ENCODE measurements at places on chromosomes 12 and 14.
A peak's percentile ranks its signal among the peaks of the same experiment; 100 is the strongest.

DNA sequence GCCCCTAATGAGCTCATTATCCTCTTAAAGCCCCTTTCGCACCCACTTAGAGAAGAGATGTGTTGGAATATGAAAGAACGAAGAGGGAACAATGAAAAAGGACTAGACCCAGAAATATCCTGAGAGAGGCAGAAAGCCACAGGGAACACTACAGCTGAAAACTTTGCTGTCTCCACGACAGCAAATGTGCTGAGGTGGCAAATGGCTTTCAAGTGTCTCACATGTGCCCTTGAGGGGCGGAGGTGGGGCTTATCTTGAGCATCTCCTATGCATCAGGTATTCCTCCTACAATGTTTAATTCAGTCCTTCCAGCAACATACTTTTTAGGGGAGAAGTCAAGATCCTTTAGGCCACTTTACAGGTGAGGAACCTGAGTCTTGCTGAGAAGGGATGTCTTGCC, 62.9 kb downstream of the WSCD2 start:
- DNase-seq, result no peak

- DNase-seq, result no peak
Measured at GRCh38 chr12:80195074-80195726, 95.9 kb downstream of the OTOGL start.

DNA sequence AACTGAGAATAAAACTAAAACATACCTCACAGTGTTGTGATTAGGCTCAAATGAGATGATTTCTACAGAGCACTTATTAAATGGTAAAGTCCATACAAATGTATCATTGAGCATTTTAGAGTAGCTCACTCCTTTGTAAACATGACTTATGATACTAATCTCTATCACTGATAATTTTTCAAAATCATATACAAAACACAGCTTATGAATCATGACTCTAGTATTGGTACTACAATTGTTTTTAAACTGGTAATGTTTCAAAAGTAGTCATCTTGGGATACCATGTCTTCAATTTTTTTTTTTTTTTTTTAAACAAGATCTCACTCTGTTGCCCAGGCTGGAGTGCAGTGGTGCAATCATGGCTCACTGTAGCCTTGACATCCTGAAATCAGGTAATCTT, 40.1 kb upstream of the KRR1 start:
- DNase-seq, result no peak

DNA sequence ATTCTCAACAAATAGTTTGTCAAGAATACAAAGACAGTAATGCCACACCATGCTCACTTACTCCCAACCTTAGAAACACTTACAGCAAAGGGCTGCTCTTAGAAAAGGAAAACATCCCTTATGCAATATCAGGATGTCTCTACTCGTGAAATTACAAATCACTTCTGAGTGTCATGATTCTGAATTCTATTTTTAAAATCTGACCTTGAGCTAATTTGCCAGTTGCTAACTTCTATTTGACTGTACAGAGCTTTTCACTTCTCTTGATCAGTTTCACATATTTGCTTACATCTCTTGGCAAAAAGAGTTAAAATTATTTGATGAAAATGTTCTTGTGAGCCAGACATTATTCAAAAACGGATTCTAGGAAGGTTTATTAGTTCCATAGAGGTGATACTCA, 136.7 kb upstream of the SLC35F4 start:
- DNase-seq, result no peak

GRCh38 chr14:87874676-87875075, 118.3 kb downstream of the GALC start:
- no peak for DNase-seq

- no peak for DNase-seq
Measured at GRCh38 chr12:11922361-11922760, 148.4 kb upstream of the BCL2L14 start.

DNA sequence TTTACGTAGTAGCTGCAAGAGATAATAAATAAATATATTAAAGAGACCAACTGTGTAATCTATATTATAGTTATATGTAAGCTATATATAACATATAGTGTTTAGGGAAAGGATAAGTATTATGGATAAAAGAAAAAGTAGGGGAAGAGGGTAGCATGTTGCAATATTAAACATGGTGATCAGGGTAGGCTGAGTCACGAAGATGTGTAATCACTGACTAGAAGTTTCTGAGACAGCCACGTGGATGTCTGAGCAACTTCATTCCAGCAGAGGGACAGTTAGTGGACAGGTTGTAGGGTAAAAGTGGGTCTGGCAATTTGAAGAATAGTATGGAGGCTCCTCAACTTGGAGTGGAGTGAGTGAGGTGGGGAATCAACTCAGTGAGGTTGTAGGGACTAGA, 109.7 kb downstream of the ANO4 start:
- DNase-seq, result no peak

GRCh38 chr12:147242-147641, 66.7 kb downstream of the SLC6A12 start:
- no peak for DNase-seq

- no peak for DNase-seq
Measured at GRCh38 chr12:63915105-63915800, 70.8 kb downstream of the SRGAP1 start.

DNA sequence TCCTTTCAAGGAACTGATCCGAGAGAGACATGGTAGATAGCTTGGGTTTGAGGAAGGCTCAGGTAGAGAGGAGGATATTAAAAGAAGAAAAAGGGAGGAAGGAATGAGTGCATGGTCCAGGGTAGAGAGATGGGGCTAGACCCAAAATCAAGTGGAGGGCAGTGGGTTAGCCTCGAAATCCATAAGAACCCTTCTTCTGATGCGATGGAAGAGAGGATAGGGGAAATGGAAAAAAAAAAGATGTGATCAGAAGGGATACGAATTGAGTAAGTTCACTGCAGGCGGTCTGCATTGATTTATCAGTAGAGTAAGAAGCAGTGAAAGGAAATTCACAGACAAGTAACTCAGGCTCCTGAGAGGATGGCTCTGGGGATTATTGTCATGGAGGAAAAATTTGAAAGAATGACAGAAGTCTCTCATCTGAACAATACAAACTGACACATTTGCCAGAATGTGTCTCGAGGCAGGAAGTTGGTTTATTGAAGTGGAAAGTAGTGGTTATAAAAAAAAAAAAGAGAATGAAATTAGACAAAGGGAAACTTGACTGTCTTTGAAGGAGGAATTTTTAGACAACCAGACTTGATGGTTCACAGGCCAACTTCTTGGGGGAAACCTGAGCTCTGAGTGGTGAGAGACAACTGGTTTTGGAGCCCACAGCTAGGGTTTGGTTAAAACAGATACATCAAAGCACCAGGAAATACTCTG, 10.2 kb downstream of the PPFIBP1 start:
- no peak for DNase-seq

- DNase-seq, result peak; percentile 78
Measured at GRCh38 chr14:78448164-78449094, 278.3 kb downstream of the NRXN3 start.

DNA sequence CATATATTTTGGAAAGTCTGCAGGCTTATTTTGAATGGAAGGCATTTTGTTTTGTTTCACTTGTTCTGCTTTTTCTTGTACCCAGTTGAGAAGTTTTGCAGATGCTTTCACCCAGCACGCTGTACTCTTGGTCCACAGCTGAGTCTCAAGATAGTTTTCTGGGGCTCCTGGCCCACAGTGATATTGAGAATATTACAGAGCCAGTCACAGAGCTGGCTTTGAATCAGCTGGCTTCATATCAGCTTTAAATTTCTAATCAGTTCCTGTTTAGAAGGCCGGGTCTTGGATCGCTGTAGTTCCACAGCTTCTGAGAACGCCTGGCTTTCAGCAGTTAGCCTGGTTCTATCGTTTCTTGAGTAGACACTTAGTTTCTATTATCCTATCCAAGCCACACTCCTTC, 32.5 kb upstream of the PARP11 start:
- DNase-seq, result no peak

- no peak for DNase-seq
Measured at GRCh38 chr12:59580050-59580449, 15.8 kb upstream of the SLC16A7 start.

DNA sequence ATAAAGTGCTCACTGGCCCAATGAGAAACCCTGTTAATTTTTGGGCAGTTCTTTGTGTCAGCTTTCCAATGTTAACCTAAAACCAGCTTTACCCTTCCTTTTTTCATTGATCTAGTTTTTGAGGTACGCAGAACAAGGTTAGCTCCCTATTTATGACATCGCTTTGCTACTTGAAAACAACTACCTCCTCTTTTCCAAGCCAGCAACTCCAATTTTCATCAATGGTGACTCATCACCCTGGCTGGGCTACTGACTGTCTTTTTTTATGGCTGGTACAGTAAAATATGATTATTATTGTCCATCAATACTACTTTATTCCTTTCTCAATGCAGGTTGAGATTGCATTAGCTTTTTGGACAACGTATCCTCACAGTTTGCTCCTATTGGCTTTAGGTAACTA, 22.5 kb upstream of the AKAP6 start:
- DNase-seq, result no peak

DNA sequence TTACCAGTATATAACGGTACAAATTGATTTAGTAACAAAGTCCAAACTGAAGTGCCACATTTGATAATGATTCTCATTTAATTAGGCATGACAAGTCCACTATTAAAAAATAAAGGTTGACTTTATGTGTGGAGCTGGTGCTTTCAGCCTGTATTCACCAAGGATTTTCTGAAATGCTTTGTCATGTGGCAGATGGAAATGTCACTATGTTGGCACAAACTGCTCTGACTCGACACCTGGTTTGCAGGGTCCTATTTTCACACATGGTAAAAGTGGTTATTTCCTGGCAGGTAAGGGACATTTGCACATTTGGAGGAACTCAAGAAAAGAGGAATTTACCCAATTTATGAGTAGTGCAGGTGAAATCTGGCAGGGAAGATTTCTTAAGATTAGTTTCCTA, 572.6 kb upstream of the MDGA2 start:
- no peak for DNase-seq

GRCh38 chr12:132057691-132058090, 86.4 kb downstream of the DDX51 start:
- no peak for DNase-seq

DNA sequence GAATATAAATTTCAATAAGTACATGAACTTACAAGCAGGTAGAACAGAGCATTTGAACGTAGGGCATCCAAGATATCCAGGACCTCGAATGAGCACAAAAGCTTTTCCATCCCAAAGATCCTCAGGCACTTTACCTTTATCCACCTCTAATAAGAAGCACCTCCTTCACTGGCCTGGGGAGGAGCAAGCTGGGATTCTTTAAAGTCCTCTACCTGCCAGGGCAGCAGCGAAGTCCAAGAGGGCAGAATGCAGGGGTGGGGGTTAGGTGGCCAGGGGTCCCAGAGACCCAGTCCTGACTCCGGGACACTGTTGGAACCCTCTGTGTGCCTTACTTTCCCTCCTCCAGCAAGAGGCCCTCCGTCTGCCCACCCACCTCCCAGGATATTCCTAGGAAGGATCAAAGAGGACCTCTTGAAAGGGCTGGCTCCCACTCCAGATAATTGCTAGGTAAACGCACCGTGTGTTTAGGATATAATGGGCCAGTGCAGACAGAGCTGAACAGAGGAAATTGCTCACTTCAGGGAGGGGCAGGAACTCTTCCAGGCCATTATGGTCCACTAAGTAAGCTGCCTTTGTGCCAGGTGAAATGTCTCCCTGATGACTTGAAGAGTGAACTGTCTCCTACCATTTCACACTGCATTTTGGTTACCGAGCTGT, 68.1 kb downstream of the TTC9 start:
- no peak for DNase-seq

- no peak for DNase-seq
Measured at GRCh38 chr12:46388427-46389021, 16.0 kb upstream of the SLC38A2 start.

DNA sequence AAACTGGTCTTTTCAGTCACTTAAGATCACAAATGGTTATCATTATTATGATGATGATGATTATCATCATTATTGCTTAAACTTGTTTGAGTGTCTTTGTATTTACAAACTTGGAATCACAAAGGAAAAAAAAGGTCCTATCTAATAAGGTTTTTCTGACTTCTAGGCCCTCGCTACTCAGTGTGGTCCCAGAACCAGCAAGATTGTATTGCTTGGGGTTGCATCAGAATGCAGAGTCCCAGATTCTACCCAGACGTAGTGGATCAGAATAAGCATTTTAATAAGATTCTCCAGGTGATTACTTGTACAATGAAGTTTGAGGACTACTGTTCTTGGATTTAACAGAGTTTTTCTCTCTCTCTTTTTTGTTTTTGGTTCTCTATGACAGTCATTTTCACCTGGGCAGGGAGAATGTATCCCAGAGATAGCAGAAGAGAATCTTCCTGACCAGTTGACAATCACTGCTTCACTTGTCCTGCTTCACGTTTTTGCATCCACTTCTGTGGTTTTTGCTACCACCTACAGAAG, 29.3 kb upstream of the PPP1R12A start:
- DNase-seq, result no peak

GRCh38 chr14:75422169-75422568, 5.7 kb upstream of the JDP2 start:
- DNase-seq, result no peak

- DNase-seq, result no peak
Measured at GRCh38 chr12:48027183-48028002, 23.1 kb upstream of the COL2A1 start.

DNA sequence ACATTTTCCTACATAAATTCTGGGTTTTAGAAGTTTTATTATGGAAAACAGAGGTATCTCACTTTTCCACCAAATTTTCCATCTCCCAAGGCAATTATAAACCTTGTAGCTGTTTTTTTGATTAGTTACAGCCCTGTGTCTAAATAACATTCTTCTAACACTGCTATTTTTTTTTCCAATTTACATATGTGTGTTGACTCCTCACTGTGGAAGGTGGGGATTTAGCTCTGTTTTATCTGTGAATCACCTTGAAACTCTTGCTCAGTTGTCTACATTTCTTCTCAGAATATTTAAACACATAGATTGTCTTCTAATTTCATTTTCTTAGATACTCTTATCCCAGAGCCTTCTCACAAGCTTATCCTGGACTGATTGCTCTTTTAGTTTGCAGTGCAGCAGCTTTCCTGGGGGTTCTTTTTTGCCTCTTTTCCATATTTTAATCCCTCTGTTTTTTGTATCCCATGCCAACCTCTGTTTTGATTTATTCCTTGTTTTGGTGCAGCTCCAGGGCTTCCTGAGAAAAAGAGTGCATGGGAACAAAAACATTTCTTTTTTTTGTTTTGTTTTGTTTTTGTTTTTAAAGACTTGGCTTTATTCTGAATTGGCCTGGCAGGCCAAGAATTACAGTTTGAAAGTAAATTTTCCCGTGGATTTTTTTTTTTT, 36.7 kb downstream of the TBC1D15 start:
- no peak for DNase-seq

- DNase-seq, result no peak
Measured at GRCh38 chr12:109109746-109110350, 6.5 kb upstream of the ACACB start.

DNA sequence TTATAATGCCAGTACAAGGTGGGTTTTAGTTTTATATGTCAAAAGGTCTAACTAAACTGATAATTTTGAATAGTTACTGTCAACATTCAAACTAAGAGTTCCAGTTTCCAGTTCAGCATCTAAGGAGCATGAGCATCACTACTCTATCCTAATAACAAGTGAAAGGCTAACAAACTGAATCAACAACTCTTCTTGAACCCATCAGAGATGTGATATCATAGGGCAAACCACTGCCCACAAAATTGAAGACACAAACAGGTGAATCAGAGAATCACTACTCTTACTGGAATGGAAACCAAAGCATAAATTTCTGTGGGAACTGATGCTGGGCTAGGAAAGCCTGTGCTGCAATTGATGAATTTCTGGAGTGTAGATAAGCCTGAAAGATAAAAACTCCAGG, 140.7 kb upstream of the GRIP1 start:
- DNase-seq, result no peak

All from activated CD8-positive, alpha-beta memory T cell treated with anti-CD3 and anti-CD28 coated beads, Interleukin-2, amount 50 U/mL, for 48 hours (primary cell).